ENCODE measurements at places on chromosomes 13 and 19.

DNA sequence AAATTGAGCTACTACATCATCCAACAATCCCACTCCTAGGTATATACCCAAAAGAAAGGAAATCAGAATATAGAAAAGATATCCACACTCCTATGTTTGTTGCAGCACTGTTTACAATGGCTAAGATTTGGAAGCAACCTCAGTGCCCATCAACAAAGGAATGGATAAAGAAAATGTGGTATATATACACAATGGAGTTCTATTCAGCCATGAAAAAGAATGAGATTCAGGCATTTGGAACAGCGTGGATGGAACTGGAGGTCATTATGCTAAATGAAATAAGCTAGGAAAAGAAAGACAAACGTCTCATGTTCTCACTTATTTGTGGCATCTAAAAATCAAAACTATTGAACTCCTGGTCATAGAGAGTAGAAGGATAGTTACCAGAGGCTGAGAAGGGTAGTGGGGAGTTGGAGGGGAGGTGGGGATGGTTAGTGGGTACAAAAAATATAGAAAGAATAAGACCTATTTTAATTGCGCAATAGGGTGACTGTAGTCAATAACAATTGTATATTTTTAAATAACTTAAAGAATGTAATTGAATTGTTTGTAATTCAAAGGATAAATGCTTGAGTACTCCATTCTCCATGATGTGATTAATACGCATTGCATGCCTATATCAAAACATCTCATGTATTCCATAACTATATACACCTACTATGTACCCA lies 27.0 kb upstream of the HNRNPA1L2 start:
- no peak for DNase-seq

GRCh38 chr19:50906217-50906616 lies 5.0 kb downstream of the KLK4 start:
- DNase-seq = no peak

- no peak for DNase-seq
Measured at GRCh38 chr13:98326291-98326690, 149.2 kb upstream of the RNF113B start.

DNA sequence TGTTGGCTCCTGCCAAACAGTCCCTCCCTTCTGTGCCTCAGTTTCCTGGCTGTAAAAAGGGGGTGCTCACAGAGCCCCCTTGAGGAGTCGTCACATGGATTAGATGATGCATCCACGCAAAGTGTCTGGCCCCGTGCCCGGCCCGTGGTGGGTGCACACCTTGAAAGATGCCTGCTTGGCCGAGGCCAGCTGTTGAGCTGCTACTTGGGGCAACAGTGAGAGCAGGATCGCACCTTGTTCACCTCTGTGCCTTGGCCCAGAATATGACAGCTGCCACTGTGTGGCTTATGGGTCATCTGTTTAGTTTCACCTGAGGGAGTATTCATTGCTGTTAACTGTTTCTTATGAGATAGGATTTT lies 17.7 kb downstream of the CRTC1 start:
- no peak for DNase-seq

GRCh38 chr13:109389892-109390345 lies 396.5 kb downstream of the IRS2 start:
- DNase-seq = no peak

DNA sequence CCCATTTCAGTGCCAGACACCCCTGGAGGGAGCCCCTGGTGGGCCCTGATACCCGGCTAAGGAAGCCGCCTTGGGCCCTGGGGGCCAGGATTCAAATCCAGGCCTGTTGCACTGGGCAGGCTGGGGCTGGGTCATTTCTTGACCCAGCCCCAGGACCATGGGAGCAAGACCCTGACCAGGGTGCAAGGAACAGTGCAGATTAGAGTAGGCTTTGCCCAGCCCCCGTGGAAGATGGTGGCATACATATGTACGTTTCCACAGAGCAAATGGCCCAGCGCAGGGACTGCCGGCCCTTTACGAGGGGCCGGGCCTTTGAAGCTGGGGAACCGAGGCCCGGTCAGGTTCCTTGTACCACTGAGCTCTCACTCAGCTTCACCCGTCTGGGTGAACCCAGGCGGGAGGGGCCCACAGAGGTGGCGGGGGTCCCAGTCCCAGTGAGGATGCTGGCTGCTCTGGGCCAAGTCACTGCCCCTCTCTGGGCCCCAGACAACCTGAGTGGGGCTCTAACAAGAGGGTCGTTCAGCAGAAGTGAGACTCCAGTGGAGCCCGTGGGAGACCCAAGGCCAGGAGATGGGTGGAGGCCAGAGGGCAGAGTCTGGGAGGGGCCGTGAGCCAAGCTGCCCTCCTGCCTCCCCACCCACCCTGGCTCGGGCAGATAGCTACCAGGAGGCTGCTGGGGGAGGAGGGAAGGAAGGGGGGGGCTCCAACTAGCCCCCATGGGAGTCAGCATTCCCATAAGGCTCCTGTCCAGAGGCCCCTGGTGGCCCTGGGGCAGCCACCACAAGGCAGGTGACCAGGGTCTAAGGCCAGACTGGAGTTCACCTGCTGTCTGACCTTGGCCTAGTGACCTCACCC lies 2.7 kb downstream of the MKNK2 start:
- DNase-seq = no peak

DNA sequence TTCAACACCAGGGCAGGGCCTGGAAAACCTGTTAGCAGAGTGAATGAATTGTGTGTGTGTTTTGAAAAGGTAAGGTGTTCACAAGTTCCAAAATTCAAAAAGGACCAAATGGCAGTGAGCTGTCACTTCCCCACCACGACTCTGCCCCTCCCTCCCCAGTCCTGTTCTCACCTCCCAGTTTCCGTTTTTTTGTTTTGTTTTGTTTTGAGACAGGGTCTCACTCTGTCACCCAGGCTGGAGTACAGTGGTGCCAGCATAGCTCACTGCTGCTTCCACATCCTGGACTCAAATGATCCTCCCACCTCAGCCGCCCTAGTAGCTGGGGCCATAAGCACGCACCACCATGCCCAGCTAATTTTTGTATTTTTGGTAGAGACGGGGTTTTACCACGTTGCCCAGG lies 20.3 kb upstream of the BCL3 start:
- DNase-seq = no peak

- no peak for DNase-seq
Measured at GRCh38 chr13:39699274-39699673, 43.8 kb downstream of the COG6 start.

GRCh38 chr19:1521636-1522035 lies 2.2 kb upstream of the PLK5 start:
- no peak for DNase-seq

DNA sequence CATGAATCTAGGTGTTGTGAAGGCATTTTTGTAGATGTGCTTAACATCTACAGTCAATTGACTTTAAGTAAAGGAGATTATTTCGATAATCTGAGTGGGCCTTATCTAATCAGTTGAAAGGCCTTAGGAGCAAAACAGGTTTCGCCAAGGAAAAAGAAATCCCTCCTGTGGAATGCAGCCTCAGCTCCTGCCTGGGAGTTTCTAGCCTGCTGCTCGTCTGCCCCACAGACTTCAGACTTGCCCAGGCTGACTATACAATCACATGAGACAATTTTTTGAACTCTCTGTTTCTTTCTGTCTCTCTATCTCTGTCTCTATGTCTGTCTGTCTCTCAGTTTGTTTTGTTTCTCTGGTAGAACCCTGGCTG lies 312.5 kb downstream of the OLFM4 start:
- DNase-seq = no peak

DNA sequence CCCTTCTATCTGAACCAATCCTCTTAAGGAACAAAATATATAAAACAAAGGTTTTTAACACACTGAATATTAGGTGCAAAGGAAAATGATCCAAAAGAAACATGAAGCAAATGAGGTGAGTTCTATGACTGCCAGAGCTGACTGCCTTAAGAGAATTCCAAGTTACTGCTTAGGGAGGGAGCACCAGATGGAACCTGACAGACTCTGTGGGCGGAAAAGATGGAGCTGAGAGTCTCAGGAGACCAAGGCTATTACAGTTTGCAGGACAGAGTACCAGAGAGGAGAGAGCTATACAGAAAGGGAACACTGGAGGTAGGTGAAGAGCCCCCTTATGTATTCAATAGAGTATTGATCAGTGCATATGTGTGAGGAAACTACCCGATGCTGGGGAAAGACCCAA lies 87.2 kb downstream of the B3GLCT start:
- no peak for DNase-seq

DNA sequence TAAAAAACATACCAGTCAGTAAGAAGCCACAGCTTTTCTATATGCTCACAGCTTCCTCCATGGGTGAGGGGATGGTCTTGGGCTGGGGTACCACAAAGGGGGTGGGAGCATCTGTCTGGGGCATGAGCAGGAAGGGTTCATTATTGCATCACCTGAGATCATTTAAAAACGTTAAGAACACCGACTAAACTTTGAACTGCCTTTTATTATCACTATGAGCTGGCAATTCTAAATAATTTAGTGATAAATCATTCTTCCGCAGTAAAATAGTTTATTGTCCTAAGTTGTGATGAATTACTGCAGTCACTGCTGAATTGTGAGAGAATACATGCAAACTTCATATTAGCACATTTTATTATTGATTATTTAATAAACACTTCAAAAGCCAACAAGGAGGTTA lies 71.6 kb downstream of the KL start:
- no peak for DNase-seq

DNA sequence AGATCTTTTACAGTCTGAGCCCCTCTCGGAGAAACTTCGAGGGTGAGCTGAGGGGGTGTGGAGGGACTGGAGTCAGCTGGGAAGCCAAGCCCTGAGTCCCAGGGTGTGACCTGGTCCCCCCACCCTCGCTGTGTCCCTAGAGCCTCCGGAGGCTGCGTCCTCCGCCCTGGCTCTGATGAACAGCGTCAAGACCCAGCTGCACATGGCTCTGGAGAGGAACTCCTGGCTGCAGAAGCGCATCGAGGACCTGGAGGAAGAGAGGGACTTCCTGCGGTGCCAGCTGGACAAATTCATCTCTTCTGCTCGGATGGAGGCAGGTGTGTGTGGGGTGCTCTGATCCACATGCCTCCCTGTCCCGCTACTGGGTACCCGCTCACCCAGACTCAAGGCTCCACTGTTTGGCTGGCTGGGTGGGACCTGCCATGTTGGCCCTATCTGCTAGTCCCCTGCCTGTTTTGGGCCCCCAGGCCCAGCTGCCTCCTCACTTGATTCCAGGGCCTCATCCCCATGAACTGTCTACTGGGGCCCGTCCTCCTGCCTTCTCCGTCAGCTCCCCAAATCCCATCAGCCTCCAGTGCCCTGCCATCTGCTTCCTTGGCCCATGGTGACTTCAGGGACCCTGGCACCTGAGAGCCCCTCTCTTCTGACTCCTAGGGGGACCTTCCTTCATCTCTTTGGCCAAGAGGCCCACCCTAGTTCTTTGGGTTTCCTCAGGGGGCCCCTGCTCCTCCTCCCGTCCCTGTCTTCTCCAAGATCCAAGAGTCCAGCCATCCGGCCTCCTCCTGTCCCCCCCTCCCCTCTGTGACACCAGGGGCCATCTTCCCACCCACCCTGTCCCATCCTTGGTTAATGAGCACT lies 1.5 kb downstream of the CCDC106 start:
- DNase-seq = no peak

DNA sequence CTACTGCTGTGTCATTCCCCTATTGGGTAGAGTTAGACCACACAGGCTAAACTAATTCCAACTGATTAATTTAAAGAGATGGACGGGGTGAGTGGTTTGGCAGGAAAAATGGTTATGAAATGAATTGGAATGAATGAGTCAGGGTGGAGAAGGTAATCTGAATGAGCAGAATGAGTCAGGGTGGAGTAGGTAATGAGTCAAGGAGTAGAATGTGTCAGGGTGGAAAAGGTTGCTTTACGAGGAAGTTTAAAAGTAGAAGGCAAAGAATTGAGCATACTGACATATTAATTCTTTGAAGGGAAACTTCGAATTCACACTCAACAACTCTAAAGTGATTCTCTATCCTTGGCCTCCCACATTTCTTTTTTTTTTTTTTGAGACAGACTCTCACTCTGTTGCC lies 12.7 kb upstream of the ZNF121 start:
- DNase-seq = no peak

- no peak for DNase-seq
Measured at GRCh38 chr13:105007166-105007808, 1528.2 kb downstream of the EFNB2 start.

DNA sequence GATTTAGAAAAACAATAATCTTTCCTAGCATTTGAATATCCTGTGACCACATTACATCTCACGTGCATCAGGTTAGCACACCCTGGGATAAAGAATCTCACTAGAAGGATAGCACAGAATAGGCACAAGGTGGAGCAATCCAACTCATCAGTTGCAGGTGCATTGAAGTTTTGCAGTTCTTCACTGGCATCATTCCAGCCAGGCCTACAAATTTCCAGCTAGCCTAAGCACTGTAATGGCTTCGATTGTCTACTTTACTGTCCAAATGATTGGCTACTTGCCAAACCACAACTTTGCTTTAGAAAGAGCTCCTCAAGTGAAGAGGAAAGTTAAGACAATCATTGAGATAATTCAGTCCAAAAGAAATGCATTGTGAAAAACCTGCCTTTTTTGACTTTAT lies 89.5 kb downstream of the SPRY2 start:
- DNase-seq = no peak

- DNase-seq = no peak
Measured at GRCh38 chr13:33640832-33641231, 177.1 kb upstream of the RFC3 start.

GRCh38 chr19:41218615-41219507 lies at the start of gene AXL:
Gene AXL, plus strand, starts transcription at chr19:41219223. Its CDS starts 170 bp downstream, at chr19:41219393.
- DNase-seq = peak; percentile 64

- no peak for DNase-seq
Measured at GRCh38 chr13:113205428-113205931, 3.0 kb downstream of the PCID2 start.

- no peak for DNase-seq
Measured at GRCh38 chr19:18046059-18046718, 38.2 kb downstream of the ARRDC2 start.

- DNase-seq = peak; percentile 17
Measured at GRCh38 chr13:84917252-84917878, 881.9 kb downstream of the SLITRK6 start.
